Urinary bladder (tissue), 4 donors: ENCODE measurements at places on chromosomes 4 and X.

DNA sequence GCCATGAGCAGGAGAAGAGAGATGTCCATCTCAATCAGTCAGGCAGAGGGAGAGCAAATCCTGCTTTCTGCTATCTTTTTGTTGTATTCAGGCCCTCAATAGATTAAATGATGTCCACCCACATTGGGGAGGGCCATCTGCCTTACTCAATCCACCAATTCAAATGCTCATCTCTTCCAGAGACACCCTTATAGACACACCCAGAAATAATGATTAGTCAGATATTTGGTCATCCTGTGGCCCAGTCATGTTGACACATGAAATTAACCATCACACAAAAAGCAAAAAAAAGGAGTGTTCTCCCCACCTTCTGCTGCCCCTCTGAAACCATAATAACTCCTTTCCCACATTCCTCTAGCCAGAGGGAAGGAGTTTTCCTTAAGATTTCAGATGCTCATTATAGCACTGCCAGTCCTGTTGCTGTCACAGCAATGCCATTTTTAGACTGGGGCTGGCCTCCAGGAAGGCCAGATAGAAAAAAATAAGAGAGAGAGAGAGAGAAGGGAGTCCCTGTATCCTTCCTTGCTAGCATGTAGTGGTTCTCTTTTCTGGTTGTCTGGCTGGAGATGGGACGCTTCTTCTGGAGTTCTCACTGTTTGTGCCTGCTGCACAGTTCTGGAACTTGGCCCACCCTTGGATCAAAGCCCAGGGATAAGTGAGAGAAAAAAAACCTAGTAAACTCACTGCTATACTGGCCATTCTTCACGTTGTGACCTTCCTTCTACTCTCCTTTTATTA lies 177.7 kb downstream of the RBM46 start:
- DNase-seq: peak; percentile 41

GRCh38 chr4:8384397-8385060 lies 56.0 kb downstream of the ACOX3 start:
- DNase-seq: no peak

- no peak for DNase-seq
Measured at GRCh38 chrX:11135564-11136185, 24.5 kb downstream of the HCCS start.

- no peak for DNase-seq
Measured at GRCh38 chr4:14125375-14126129, 498.0 kb upstream of the BOD1L1 start.

DNA sequence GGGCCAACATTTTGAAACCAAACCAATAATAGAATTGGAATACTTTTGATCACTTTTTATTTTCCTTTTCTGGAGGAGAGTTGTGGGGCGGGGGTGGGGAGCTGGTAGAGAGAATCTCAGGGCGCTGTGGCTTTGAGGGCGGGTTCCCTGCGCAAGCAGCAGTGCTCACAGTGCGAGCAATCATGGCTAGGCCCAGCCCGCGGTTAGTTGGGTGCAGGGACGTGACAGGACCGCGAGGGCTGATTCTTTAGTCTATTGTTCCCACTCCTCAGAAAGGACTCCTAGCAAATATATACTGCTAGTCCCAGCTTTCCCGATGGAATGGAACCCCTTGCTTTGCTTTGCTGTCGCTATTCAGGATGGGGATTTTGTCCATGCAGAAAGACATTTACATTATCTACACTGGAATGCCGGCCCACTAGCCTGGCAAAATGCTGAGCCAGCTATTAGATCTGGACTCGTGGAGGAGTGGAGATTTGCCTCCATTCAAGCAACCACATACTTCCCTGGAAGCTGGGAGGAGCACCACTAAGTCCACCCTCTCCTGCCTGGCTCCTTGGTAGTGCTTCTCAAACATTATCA lies 23.9 kb upstream of the APLN start:
- DNase-seq: no peak

- DNase-seq: no peak
Measured at GRCh38 chr4:19486400-19486799, 765.3 kb upstream of the SLIT2 start.

- no peak for DNase-seq
Measured at GRCh38 chrX:124395145-124395880, 49.0 kb downstream of the SH2D1A start.

DNA sequence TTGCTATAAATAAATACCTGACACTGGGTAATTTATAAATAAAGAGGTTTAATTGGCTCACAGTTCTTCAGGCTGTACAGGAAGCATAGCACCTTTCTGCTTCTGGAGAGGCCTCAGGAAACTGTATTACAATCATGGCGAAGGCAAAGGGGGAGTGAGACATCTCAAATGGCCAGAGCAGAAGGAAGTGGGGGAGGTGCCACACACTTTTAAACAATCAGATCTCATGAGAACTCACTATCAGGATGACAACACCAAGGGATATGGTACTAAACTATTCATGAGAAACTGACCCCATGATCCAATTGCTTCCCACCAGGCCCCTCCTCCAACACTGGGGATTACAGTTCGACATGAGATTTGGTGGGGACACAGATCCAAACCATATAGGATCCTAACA lies 11.7 kb upstream of the TCEAL9 start:
- no peak for DNase-seq

GRCh38 chr4:27350161-27350560 lies 489.5 kb downstream of the STIM2 start:
- DNase-seq: no peak

DNA sequence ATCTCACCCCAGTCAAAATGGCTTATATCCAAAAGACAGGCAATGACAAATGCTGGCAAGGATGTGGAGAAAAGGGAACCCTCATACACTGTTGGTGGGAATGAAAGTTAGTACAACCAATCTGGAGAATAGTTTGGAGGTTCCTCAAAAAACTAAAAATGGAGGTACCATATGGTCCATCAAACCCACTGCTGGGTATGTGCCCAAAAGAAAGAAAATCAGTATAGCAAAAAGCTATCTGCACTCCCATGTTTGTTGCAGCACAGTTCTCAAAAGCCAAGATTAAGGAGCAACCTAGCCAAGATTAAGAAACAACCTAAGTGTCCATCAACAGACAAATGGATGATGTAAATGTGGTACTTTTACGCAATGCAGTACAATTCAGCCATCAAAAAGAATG lies 70.7 kb downstream of the DCAF12L1 start:
- DNase-seq: no peak

DNA sequence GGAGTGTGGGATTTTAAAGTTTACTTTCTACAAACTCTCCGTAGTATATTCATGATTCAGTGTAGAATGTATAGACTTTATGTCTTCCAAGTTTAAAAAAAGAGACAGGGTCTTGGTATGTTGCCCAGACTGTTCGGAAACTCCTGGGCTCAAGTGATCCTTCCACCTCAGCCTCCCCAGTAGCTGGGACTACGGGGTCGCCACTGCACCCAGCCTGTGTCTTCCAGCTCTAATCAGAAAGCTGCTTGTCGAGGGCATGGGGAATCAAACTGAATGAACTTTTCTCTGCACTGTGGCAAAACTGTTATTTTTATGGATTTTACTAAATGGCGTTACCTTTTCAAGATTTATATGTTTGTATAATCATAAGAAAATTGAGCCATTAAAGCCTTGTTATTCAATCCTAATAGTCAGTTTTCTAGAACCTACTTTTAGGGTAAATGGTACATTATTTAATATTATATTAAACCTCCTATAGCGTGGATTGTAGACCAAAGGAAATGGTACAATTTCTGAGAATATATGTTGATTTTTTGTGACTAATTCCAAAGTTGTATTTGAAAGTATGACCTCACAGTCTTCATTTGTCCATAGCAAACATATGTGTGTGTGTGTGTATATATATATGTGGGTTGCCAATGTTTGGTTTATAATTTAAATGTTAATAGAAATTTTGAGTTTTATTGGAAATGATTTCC lies 1.1 kb downstream of the BLOC1S4 start:
- no peak for DNase-seq

DNA sequence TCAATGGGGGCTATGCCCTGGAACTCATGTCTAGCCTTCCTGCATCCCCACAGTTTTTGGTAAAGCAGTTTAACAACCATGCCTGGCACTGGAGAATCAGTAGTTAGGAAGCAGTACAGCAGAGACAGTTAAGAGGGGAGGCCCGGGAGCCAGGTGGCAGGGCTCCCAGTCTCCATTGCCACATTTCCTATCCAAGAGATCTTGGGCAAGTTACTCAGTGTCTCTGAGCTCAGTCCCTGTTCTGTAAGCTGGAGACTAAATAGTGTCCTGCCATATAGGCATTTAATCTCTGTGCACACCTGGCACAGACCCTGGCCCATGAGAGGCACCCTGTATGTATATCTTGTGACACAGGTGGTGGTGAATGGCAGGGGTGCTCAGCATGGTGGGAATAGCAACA lies 156.1 kb upstream of the EOLA2 start:
- DNase-seq: no peak

- DNase-seq: no peak
Measured at GRCh38 chr4:8254076-8254475, 15.5 kb upstream of the HTRA3 start.

GRCh38 chrX:20139966-20140365 lies 1.7 kb downstream of the EIF1AX start:
- no peak for DNase-seq

GRCh38 chr4:151323667-151324066 lies 1.7 kb downstream of the SH3D19 start:
- no peak for DNase-seq

DNA sequence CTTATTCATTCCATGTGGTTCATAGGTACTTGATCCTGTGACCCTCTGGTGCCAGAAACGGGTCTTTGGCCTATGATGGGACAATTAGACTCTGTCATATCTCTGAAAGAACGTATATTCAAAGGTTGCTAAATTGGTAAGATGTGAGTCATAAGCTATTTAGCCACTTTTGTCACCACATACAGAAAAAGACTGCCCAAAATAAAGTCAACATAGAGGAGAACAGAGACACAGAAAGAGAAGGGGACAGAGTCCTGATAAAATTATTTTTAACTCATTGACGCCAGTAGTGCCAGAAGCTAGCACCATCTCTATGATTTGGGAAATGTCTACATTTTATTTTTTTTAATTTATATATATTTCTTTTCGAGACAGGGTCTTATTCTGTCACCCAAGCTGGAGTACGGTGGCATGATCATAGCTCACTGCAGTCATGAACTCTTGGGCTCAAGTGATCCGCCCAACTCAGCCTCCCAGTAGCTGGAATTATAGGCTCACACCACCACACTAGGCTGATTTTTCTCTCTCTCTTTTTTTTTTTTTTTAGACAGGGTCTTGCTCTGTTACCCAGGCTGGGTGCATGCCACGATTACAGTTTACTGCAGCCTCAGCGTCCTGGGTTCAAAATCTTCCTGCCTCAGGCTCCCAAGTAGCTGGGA lies 92.1 kb upstream of the COX18 start:
- no peak for DNase-seq

DNA sequence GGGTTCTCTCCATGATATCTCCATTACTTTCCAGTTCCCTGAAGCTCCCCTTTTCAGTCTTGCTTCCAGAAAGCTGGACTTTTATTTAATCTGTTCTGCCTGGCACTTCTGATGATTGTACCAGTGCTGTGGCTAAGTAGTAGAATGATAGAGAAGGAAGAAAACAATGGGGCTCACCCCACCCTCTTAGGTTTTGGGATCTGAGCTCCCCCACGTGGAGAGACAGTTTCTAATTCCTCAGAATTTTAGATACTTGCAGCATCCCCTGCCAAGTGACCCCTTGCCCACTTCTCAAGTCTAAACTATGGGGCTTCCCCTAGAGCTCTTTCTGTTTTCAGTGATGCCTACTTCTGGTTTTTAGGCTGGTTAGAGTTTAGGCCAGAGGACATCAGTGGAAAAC lies 73.9 kb downstream of the GC start:
- no peak for DNase-seq

DNA sequence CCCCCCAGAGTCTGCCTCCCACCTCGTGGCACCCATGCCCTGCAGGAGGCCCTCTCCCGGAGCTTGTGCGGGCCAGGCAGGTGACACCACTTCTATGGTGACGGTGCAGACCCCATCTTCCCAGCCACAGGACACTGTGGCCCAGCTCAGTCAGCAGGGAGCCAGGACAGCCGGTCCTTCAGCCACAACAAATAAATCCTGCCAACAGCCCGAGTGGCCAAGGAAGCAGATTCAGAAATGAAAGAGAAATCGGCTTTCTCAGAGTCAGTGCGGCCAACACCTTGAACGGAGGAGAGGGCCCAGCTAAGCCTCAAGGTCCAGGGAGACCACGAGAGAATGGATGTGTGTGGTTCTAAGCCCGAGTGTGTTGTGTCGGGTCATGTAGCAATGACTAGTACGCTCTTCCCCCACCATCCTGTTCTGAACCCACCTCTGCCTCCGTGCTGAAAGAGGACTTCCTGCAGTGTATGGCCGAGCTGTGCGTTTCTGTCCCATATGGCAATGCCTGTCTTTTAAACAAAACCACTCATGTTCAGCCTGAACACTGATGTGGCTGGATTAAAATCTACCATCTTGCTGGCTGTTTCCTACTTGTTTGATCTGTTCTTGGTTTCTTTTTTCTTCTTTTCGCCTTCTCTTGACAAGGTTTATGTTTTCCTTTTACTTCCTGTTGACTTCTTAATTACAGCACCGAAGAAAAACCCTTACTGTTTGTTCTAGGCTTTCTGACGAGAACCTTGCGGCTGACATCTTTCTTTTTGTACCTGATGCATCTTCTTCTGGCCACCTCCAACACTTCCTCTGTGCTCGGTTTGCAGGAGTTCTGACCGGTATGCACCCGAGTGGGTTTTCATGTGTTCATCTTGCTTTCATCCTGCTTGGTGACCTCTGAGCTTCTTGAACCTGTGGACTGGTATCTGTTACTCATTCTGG lies 53.1 kb downstream of the GAK start:
- no peak for DNase-seq

DNA sequence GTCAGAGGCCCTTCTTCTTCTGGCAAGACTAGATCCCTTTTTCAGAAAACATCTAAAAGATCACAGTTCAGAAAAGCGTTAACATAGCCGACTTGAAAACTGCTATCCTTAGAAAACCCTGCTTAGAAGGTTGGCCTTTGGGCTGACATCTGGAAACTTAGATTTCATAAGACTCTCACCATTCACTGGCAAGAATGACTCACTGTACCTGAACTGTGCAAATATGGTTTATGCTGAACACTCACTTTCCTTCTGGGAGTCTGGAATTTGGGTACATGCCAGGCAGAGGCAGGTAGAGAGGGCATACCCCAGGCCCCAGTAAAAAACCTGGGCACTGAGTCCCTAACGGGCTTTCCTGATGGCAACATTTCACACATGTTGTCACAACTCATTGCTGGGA lies 88.8 kb upstream of the GPC3 start:
- no peak for DNase-seq

- no peak for DNase-seq
Measured at GRCh38 chrX:72727846-72728245, 13.7 kb upstream of the PHKA1 start.

- DNase-seq: no peak
Measured at GRCh38 chrX:83511208-83511607, 3.1 kb downstream of the POU3F4 start.
